Activated naive CD4-positive, alpha-beta T cell treated with anti-CD3 and anti-CD28 coated beads, Interleukin-2, amount 50 U/mL, for 72 hours (primary cell): ENCODE measurements at places on chromosomes 4 and X. TPM values are rescaled to one million over a fixed set of nuclear protein-coding genes. Genes with fewer than 3 reads are reported as not detected.

SLIT2 gene
- not detected for total RNA-seq

MAGEA4 gene
- total RNA-seq = not detected

NXF2 gene
- not detected for total RNA-seq

BTK gene
- 0.19 TPM for total RNA-seq

SYN1 gene
- total RNA-seq = 3.0 TPM

GASK1B gene
- not detected for total RNA-seq

AIMP1 gene
- 39.1 TPM for total RNA-seq

HTN1 gene
- not detected for total RNA-seq

RAB33A gene
- 34.8 TPM for total RNA-seq

PRSS12 gene
- total RNA-seq = not detected

FAM9C gene
- 0.41 TPM for total RNA-seq

SCRG1 gene
- total RNA-seq = not detected

SULT1B1 gene
- total RNA-seq = 2.4 TPM

PLK4 gene
- total RNA-seq = 76.4 TPM

KDR gene
- not detected for total RNA-seq

PNCK gene
- 2.9 TPM for total RNA-seq

SMAD1 gene
- 0.62 TPM for total RNA-seq

SERPINA7 gene
- not detected for total RNA-seq

USP17L12 gene
- total RNA-seq = not detected

MMRN1 gene
- 0.11 TPM for total RNA-seq

AWAT2 gene
- not detected for total RNA-seq

AKAP4 gene
- total RNA-seq = not detected

MGAT4D gene
- total RNA-seq = not detected
